ENCODE measurements at places on chromosomes 12 and 14. TPM values are rescaled to one million over a fixed set of nuclear protein-coding genes. Genes with fewer than 3 reads are reported as not detected.

The TSPAN19 gene
- 0.05 TPM for total RNA-seq

The PRB2 gene
- 0.05 TPM for total RNA-seq

The CLEC9A gene
- total RNA-seq: 16.2 TPM

The SMIM41 gene
- 0.42 TPM for total RNA-seq

The C14orf180 gene
- 0.42 TPM for total RNA-seq

The NXPH4 gene
- 0.14 TPM for total RNA-seq

The KRT72 gene
- 0.33 TPM for total RNA-seq

The SIX6 gene
- under 0.01 TPM for total RNA-seq

The RNU4-1 gene
- 7,767 TPM for total RNA-seq

The SLCO1B1 gene
- not detected for total RNA-seq

The RHOJ gene
- total RNA-seq: 1.0 TPM

The KRT75 gene
- 0.14 TPM for total RNA-seq

The LGR5 gene
- 0.42 TPM for total RNA-seq

The CD163L1 gene
- 10.3 TPM for total RNA-seq

The CCDC38 gene
- 0.05 TPM for total RNA-seq

The DENR gene
- total RNA-seq: 42.1 TPM

The ASCL1 gene
- 17.8 TPM for total RNA-seq

The IL23A gene
- 14.4 TPM for total RNA-seq

The IL26 gene
- total RNA-seq: not detected

The DYNC1H1 gene
- 114 TPM for total RNA-seq

The HSPB8 gene
- total RNA-seq: 27.7 TPM

The CHMP4A gene
- 76.9 TPM for total RNA-seq

The ZDHHC22 gene
- not detected for total RNA-seq

The KRT86 gene
- 0.42 TPM for total RNA-seq

The OAS1 gene
- total RNA-seq: 55.3 TPM

The ATF7IP gene
- 28.0 TPM for total RNA-seq

The OAS2 gene
- 45.8 TPM for total RNA-seq

The SLC10A1 gene
- total RNA-seq: not detected

The MGAT2 gene
- 36.1 TPM for total RNA-seq

The VRTN gene
- total RNA-seq: 0.05 TPM

The RTL1 gene
- total RNA-seq: under 0.01 TPM

The PAH gene
- total RNA-seq: 0.61 TPM
